ENCODE measurements at places on chromosomes 4 and X.

- DNase-seq, result no peak
Measured at GRCh38 chrX:20280938-20281337, 14.2 kb upstream of the RPS6KA3 start.

- DNase-seq, result no peak
Measured at GRCh38 chrX:124518885-124519284, 172.5 kb downstream of the SH2D1A start.

DNA sequence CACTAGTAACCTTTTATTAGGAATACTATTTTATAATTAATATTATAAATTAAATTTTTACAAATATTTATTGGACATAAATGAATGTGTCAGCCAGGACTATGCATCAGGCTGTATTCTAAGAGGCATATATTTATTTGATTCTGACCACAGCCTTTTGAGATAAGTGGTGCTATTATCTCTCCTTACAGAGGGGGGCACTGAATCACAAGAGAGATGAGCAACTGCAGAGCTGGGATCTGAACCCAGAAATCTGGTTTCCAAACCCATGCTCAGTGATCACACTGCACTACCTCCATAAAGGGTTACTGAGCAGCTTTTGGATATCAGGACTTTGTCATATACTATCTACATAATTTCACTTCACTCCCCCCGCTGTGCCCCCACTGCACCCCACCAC lies 322.0 kb downstream of the TMA16 start:
- no peak for DNase-seq

DNA sequence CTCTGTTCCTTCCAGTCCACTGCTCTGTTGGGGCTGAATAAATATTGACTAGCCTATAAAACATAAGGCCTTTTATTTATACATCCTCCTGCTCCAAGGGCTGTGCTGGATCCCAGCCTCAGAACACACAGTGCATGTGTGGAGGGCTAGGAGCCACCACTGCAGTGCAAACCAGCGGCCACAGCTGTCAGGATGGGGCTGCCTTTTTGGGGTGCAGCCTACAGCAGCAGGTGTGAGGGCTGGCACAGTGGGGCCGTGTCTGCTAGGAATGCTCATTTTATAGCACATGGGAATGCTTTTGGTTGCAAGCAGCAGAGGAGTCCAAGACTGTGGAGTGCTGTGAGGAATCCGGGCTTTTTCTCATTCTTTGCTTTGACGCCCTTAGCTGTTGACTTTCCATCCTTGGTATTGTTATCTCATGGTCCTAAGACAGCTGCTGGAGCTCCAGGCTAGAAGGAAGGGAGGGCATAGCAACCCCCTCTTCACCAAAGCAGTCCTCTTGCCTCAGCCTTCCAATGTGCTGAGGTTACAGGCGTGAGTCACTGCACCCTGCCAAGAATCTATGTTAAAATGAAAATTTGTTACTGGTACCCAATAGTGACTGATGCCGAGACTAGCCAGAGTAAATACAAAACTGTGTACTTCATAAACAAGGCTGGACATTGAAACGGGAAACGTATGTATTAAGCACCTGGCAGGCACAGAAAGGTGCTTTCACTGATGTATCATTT lies 334.3 kb upstream of the GATB start:
- no peak for DNase-seq
